ENCODE measurements at places on chromosomes 3 and 15.
A peak's percentile ranks its signal among the peaks of the same experiment; 100 is the strongest.

DNA sequence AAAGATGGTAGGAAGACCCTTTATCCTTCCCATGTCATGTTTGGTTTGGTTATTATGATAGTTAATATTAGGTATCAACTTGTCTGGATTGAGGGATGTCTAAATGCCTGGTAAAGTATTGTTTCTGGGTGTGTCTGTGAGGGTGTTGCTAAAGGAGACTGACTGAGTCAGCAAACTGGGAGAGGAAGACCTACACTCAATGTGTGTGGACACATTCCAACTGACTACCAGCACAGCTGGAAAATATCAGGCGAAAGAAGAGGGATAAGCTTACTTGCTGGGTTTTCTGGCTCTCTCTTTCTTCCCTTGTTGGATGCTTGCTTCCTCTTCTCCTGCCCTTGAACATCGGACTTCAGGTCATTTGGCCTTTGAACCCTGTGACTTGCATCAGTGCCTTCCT lies 1227.6 kb upstream of the EPHA6 start:
- no peak for DNase-seq

GRCh38 chr15:67175643-67176071 lies 78.8 kb downstream of the AAGAB start:
- no peak for DNase-seq

GRCh38 chr3:69568951-69569350 lies 170.3 kb upstream of the MITF start:
- no peak for DNase-seq

- DNase-seq = no peak
Observed at GRCh38 chr15:64982472-64982871, 7.2 kb downstream of the SPG21 start.

- DNase-seq = no peak
Observed at GRCh38 chr3:150588027-150588830, 14.9 kb upstream of the SELENOT start.

- DNase-seq = peak; percentile 9
Observed at GRCh38 chr3:184230603-184231528, 1.5 kb downstream of the VWA5B2 start.

DNA sequence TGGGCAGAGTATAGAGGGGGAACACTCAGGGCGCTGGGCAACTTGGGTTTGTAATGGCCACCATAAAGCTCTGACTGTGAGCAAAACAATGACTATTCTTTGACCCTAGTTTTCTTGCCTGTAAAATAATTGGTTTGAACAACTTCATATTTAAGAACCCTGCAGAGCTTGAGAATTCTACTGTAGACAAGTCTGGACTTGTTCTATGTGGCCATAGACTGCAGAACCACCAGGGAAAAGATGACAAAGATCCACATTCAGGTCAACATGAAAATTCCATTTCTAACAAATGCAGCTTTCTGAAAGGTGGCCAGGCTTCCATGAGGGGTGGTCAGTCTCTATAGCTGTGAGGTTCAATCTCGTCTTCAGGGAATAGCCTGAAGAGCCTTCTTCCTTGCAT lies 239.4 kb upstream of the LRRN1 start:
- DNase-seq = no peak

DNA sequence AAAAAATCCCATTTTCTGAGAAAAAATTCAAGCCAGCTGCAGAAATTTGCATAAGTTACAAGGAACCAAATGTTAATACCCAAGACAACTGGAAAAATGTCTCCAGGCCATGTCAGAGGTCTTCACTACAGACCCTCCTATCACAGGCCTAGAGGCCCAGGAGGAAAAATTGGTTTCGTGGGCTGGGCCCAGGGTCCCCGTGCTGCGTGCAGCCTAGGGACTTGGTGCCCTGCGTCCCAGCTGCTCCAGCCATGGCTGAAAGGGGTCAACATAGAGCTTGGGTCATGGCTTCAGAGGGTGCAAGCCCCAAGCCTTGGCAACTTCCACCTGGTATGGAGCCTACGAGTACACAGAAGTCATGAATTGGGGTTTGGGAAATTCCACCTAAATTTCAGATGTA lies 78.0 kb downstream of the MYH15 start:
- DNase-seq = no peak

DNA sequence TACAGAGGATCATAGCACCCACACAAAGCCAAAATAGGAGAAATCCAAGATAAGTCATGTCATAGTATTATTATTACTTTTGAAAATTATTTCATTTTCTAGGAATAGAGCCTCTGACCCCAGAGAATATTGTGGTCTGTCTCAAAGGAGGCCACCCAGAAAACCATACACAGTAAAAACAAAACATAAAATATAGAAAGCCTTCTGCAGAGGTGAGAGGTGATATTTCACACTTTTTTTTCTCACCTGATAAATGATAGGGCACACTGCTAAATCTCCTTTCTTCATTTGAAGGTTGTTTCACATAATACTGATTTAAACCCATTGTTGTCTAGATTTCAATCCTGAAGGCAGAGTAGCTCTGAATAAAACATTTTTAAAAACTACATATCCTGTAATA lies 7.0 kb upstream of the CMC1 start:
- no peak for DNase-seq

DNA sequence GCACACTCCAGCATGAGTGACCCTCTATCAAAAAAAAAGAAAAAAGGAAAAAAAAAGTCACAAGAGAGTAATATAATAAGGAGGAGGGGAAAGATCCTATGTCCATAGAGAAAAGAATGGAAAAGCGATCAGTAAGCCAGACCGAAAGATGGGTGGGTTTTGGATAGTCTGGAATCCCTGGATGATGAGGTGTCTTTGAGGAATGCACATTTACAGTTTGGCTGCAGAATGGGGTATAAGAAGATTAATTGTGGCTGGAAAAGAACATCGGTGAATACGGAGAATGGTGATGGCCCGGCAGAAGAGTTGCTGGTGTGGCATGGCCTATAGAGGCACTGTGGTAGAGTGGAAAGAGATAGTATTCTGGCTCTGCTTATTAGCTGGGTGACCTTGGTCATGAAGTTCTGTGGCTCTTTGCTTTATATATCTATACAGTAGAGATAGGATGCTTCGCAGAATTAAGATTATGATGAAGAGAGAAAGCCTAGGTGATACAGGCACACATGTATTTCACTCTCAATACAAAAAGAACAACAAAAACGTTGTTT lies 187.9 kb downstream of the AKAP13 start:
- DNase-seq = no peak

GRCh38 chr15:74322558-74323180 lies 44.8 kb downstream of the CYP11A1 start:
- peak; percentile 71 for DNase-seq

DNA sequence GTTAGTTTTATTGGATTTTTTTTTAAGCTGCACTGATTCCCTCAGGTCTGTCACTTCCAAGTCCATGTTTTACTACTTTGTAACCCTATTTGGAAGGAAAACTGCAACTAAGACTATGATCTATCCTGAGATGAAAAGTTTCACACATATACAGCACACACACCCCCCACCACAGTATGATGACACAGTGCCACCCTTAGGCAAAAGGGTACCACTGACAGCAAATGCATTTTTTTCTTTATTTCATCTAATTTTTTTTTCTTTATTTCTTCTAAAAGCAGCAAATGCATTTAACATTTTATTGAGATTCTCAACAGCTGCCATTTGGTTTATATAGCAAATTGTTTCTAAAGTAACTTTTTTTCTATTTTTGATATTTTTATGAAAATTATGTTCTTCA lies 21.2 kb downstream of the NGRN start:
- DNase-seq = no peak

DNA sequence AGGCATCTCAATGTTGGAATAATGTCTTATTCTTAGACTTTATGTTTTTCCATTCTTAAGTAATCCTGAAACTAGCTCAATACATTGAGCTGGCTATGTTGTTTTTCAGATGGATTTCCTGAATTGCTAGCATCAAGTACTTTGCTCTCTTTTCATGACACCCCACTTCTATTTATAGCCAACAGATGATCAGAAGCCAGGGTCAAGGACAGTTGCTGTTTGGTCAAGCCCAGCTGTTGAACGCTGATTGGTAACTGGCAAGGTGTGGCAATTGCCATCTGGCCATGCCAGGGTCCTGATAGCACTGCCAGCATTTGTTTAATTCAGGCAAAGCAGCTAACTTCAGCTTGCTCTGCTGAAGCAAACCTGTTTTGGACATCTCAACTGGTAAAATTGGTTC lies 46.2 kb upstream of the PLCL2 start:
- DNase-seq = no peak

GRCh38 chr3:138875754-138876664 lies 41.3 kb upstream of the PIK3CB start:
- no peak for DNase-seq

DNA sequence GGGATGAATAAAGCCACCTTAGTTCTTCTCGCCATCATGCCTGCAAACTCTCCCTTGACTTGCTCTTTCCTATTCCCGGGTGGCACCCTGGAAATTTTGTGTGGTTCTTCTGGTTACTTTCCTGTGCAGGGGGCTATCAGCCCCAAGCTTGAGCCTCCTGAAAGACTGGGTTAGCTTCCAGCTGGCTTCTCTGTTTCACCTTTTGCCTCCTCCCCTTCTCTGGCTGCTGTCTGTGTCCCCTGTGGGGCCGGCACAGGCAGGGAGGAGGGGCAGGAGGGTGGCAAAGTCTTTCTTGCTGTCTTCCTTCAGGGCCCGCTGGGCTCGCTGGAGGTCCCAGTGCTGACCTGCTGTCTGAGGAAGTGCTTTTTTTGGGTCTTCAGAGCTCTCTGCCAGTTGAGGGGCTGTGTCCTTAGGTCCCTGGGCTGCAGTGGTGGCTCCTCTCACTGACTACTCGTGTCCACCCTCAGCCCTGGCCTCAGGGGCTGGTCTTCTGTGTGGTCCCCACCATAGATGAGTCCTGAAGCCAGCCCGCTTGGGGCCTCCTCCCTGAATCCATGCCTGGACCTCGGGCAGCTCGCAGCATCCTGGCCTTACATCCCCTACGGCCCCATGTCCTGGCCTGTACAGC lies 196.5 kb downstream of the KLF13 start:
- no peak for DNase-seq

GRCh38 chr15:93047621-93048425 lies 41.2 kb downstream of the RGMA start:
- DNase-seq = no peak

DNA sequence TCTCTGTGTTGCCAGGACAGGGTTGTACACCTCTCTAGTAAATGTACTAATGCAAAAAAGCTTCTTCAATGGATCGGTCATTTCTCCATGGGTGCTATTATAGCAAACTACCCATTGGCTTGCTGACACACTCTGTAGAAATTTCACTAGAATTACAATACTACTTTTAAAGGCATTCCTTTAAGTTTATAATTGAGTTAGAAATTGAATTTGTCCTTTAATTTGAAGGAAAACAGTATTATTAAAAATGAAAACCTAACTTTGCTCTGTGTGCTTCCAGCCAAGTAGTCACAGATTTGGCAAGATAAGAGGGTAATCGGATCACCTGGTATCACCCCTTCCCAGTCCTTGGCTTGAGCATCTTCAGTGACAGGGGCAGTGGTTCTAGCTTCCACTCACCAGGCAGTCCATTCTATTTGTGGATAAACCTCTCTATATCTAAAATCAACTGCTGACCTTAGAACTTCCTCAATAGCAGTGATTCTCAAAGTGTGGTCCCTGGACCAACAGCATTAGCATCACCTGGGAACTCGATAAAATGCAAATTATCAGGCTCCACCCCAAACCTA lies 93.2 kb downstream of the GHSR start:
- DNase-seq = no peak

GRCh38 chr3:144361002-144361401 lies 389.4 kb downstream of the DIPK2A start:
- no peak for DNase-seq

DNA sequence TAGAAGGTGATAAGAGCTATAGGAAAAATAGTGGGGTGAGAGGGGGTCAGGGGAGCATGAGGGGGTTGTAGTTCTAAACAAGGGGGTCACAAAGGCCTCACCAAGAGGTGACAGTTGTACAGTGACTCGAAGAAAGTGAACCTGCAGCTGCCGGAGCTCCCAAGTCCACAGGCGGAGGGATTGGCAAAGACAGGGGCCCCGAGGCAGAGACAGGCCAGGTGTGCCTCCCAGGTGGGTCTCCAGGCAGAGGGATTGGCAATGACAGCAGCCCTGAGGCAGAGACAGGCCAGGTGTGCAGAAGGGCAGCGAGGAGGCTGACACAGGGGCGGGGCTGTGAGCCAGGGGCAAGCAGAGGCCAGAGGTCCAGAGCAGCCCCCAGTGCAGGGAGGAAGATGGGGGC lies 63.7 kb downstream of the DNAJB8 start:
- DNase-seq = no peak

DNA sequence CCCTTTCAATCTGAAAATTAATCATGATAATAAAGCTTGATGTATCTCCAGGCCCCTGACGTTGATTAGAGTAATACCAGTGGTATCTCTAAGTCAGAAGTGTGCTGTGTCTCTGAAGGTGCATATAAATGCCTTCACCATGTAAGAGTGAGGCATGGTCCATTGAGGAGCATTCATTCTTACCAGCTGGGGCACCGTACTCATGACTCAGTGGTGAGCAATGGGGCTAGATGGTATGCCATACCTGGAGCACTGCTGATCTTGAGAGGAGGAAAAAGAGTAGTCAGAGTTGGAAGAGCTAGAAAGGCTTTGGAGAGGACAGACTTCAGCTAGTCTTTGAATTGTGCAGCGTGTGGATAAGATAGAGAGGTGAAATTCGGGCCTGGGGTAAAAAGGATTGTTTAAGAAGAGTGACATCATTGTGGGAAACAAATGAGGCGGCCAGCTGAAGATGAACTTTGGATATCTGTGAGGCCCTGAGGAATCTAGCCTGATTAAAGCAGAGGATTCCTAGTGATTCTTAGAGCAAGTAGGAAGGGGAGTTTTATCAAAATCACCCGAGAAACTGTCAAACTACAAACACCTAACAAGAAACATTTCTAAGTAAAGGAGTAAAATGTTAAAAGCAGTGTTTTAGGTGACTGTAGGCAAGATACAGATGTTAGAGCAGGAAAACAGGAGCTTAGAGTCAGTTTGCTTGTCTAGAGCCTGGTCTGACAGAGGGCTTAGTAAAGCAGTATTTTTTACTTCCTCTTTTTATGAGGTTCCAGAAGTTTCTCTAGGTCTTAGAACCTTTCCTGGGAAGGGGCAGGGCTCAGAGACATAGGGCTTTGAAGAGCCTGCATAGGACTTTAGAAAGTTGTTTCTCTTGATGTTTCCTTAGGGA lies 13.6 kb downstream of the TMOD3 start:
- DNase-seq = no peak

- no peak for DNase-seq
Observed at GRCh38 chr3:63051920-63052319, 176.7 kb upstream of the CADPS start.

- DNase-seq = no peak
Observed at GRCh38 chr3:178491751-178492150, 44.5 kb upstream of the KCNMB2 start.

DNA sequence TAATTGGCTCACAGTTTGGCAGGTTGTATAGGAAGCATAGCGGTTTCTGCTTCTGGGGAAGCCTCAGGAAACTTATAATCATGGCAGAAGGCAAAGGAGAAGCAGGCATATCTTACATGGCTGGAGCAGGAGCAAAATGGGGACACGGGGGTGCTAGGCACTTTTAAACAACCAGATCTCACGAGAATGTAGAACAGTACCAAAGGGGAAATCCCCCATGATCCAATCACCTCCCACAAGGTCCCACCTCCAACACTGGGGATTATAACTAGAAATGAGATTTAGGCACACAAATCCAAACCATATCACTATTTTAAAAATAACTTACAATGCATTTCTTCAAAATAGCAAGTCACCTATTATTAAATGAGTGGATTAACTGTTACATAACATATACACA lies 47.1 kb upstream of the ANKRD28 start:
- no peak for DNase-seq

Data from NCI-H1436 (cell line).